Natural killer cell treated with Interleukin-12 subunit alpha and Interleukin-12 subunit beta and Interleukin-15 and Interleukin-18, amount 100 ng/mL, for 72 hours (primary cell): ENCODE measurements at places on chromosomes 5 and 9. TPM values are rescaled to one million over a fixed set of nuclear protein-coding genes. Genes with fewer than 3 reads are reported as not detected.

DNA sequence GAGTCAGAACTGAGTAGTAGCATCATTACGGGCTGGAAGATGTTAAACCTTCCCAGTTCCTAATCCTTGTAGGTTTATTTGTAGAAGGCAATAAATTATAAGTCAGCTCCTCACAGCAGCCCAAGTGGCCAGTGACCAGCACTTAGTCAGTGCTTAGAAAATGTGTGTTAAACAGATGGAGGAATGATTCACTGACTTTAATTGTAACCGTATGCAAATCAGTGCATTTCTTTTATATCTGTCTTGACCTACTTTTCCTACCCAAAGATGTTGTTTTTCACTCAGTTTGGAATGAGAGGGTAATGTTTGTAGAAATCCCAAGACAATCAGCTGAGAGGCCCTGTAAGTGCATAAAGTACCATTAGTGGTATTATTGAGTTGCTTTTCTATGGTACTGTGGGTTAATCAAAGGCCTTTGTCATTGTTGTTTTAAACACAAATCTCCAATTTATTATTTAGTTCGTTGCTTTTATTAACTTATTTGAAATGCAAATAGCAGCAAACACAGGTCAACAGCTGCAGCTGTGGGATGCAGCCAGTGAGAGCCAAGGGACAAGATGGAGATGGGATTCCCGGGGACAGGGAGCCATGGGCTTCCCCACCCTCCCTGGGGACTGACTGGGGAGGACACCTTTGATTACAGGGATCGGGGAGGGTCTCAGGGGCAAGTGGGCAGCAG is 49.8 kb downstream of the MAP1B start:
- DNase-seq, result no peak
- peaks cover 15% of the 10 kb centered on the region for H3K27me3 ChIP-seq
- no peak overlapping the region for H3K4me3 ChIP-seq
- H3K27ac ChIP-seq, result no peak overlapping the region
- H3K36me3 ChIP-seq, result no peaks in the 10 kb centered on the region
- H3K4me1 ChIP-seq, result no peaks in the 10 kb centered on the region

- no peak for DNase-seq
- no peaks in the 10 kb centered on the region for H3K4me1 ChIP-seq
- no peaks in the 10 kb centered on the region for H3K36me3 ChIP-seq
- H3K4me3 ChIP-seq, result no peak overlapping the region
- no peaks in the 10 kb centered on the region for H3K27me3 ChIP-seq
These were observed 267.6 kb downstream of the FAM170A start for GRCh38 chr5:119896826-119897536.

GRCh38 chr5:74266836-74267235 is 373.7 kb downstream of the ENC1 start:
- peaks cover 13% of the 10 kb centered on the region for H3K27me3 ChIP-seq
- H3K4me3 ChIP-seq, result no peak overlapping the region
- H3K4me1 ChIP-seq, result peaks cover 5% of the 10 kb centered on the region
- H3K27ac ChIP-seq, result no peak overlapping the region
- H3K36me3 ChIP-seq, result no peaks in the 10 kb centered on the region
- no peak for DNase-seq

The PDE6A gene
- not detected for total RNA-seq

The SCGB3A2 gene
- total RNA-seq, result not detected

GRCh38 chr9:74496819-74497747 is at the start of gene RORB:
RORB (plus strand) TSS chr9:74497335; CDS start chr9:74497977, 642 bp downstream.
- peaks cover 34% of the 10 kb centered on the region for H3K4me1 ChIP-seq
- DNase-seq, result peak; percentile 83
- peaks cover 40% of the 10 kb centered on the region for H3K27me3 ChIP-seq
- no peaks in the 10 kb centered on the region for H3K36me3 ChIP-seq
- H3K4me3 ChIP-seq, result peak within 1 kb of the TSS; percentile 96

The TMEFF1 gene
- total RNA-seq, result 0.33 TPM

The STK32A gene
- total RNA-seq, result not detected

The SLC34A3 gene
- total RNA-seq, result not detected

GRCh38 chr5:168796000-168796399 is 216.8 kb upstream of the PANK3 start:
- DNase-seq, result no peak
- H3K36me3 ChIP-seq, result no peaks in the 10 kb centered on the region
- H3K4me1 ChIP-seq, result peaks cover 20% of the 10 kb centered on the region
- no peak overlapping the region for H3K4me3 ChIP-seq
- no peaks in the 10 kb centered on the region for H3K27me3 ChIP-seq
- H3K27ac ChIP-seq, result no peak overlapping the region

GRCh38 chr5:60209146-60209840 is 315.8 kb upstream of the PDE4D start:
- no peak overlapping the region for H3K27ac ChIP-seq
- no peaks in the 10 kb centered on the region for H3K27me3 ChIP-seq
- H3K4me1 ChIP-seq, result no peaks in the 10 kb centered on the region
- no peaks in the 10 kb centered on the region for H3K36me3 ChIP-seq
- no peak for DNase-seq

The MYMK gene
- not detected for total RNA-seq

The C9 gene
- total RNA-seq, result not detected

DNA sequence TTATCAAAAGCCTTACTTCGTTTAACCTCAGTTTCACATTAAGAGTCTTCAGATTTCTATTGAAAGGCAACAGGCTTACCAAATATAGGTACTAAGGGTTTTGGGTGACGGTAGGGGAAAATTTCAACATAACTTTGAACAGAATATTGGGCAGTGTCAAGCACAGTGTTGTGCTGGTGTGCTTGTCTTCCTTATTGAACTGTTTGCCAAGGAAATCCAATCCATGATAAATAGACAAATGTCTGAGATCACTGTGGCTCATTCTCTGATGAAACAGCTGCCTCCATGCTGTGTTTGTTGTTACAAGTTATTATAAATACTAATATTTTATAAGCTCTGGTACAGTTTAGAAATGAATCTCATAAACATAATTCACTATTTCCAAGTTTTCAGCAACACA is 730.1 kb downstream of the NR2F1-AS1 start:
- no peak overlapping the region for H3K27ac ChIP-seq
- no peaks in the 10 kb centered on the region for H3K4me1 ChIP-seq
- no peaks in the 10 kb centered on the region for H3K36me3 ChIP-seq
- H3K4me3 ChIP-seq, result no peak overlapping the region
- H3K27me3 ChIP-seq, result no peaks in the 10 kb centered on the region

- H3K4me1 ChIP-seq, result no peaks in the 10 kb centered on the region
- no peaks in the 10 kb centered on the region for H3K36me3 ChIP-seq
- no peak overlapping the region for H3K27ac ChIP-seq
- no peak for DNase-seq
These were observed 29.4 kb upstream of the TMEM250 start for GRCh38 chr9:136147890-136148714.

GRCh38 chr5:149940077-149940574 is 4.5 kb downstream of the PDE6A start:
- H3K27me3 ChIP-seq, result peaks cover 14% of the 10 kb centered on the region
- no peaks in the 10 kb centered on the region for H3K36me3 ChIP-seq
- H3K4me3 ChIP-seq, result no peak overlapping the region
- no peak for DNase-seq
- no peak overlapping the region for H3K27ac ChIP-seq

The MPDZ gene
- not detected for total RNA-seq

DNA sequence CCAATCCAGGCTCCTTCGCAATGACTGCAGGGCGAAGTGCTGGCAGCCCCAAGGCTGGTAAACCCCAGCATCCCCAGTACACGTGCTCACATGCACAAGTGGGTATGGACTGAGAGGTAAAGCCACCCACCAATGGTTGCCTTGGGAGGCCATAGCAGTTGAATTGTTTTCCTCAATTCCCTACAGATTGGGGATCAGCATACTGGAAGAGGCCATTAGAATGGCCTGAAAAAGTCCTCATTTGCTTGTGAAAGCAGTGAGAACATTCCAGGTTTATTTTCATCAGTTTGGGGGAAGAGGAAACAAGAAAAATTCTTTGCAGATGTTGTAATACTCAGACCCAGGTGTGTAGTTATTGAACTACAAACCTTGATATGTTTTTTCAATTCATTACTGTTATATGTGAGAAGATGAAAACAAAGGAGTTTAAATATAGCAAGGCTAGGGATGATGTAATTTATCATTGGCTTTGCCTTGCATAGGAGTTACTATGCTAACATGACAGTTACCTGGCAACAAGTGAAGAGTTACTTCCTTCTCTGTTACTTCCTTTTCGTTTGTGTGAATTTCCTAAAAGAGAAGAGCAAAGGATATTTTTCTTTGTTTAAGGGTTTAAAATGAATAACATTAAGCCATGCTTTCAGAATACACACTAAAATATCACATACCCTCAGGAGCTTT is 36.4 kb downstream of the MTMR12 start:
- no peak for DNase-seq
- H3K36me3 ChIP-seq, result peaks cover 10% of the 10 kb centered on the region
- H3K27me3 ChIP-seq, result no peaks in the 10 kb centered on the region
- peaks cover 50% of the 10 kb centered on the region for H3K4me1 ChIP-seq

GRCh38 chr5:132225165-132226032 is 2.3 kb downstream of the P4HA2 start:
- H3K27ac ChIP-seq, result no peak overlapping the region

The SPATA9 gene
- total RNA-seq, result 1.4 TPM

DNA sequence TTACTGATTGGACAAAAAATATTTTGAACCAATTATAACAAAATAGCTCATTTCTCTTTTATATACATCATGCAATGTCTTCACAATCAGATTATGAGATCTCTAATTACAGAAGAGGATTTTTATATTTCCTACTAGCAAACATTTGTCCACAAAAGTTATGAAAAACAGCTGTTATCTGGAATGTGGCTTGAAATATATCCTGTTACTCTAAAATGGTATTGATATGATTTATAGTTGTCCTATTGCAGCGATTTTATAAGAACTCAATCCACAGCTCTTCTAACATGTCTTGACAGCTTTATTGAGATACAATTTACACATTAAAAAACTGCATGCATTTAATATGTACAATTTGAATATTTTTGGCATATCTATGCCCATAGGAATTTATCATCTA is 779.9 kb upstream of the ACO1 start:
- H3K4me1 ChIP-seq, result no peaks in the 10 kb centered on the region
- peaks cover 5% of the 10 kb centered on the region for H3K36me3 ChIP-seq
- no peak overlapping the region for H3K27ac ChIP-seq
- H3K27me3 ChIP-seq, result no peaks in the 10 kb centered on the region
- DNase-seq, result no peak

- H3K27ac ChIP-seq, result peak overlapping the region; percentile 97
- no peaks in the 10 kb centered on the region for H3K36me3 ChIP-seq
- no peaks in the 10 kb centered on the region for H3K27me3 ChIP-seq
- no peak for DNase-seq
- H3K4me1 ChIP-seq, result peaks cover 61% of the 10 kb centered on the region
These were observed 1.2 kb downstream of the DUSP1 start for GRCh38 chr5:172769616-172770373.

DNA sequence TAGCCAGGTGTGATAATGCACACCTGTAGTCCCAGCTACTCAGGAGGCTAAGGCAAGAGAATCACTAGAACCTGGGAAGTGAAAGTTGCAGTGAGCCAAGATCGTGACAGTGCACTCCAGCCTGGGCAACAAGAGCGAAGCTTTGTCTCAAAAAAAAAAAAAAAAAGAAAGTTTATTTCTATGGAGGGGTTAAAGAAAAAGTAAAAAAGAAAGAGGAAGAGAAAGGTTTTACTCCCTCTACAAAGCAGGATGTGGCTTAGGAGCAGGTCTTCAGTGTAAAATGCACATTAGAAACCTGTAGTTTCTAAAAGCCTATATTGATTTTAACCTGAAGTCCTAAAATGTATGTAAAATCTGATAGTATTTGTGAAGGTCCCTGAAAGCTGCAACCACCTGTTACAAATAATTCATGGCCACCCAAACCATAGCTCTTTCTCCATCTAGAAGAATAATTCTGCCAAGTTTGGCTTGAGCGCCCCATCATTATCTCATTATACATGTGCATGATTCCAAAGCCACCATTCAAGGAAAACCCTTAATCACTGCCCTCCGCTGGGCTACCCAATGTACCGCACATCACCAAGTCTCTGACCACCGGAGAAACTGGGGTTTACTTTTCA is 3.4 kb downstream of the FNBP1 start:
- H3K4me3 ChIP-seq, result peak overlapping the region; percentile 99
- H3K27ac ChIP-seq, result peak overlapping the region; percentile 93
- peaks cover 81% of the 10 kb centered on the region for H3K4me1 ChIP-seq
- DNase-seq, result no peak
- H3K36me3 ChIP-seq, result peaks cover 10% of the 10 kb centered on the region
- no peaks in the 10 kb centered on the region for H3K27me3 ChIP-seq

The DOLPP1 gene
- total RNA-seq, result 24.1 TPM

- H3K36me3 ChIP-seq, result no peaks in the 10 kb centered on the region
- peaks cover 31% of the 10 kb centered on the region for H3K27me3 ChIP-seq
- no peak overlapping the region for H3K27ac ChIP-seq
- H3K4me1 ChIP-seq, result no peaks in the 10 kb centered on the region
- DNase-seq, result no peak
These were observed 82.3 kb downstream of the RAI14 start for GRCh38 chr5:34738381-34738780.

GRCh38 chr5:63555874-63556273 is 406.4 kb downstream of the HTR1A start:
- H3K27me3 ChIP-seq, result no peaks in the 10 kb centered on the region
- no peaks in the 10 kb centered on the region for H3K36me3 ChIP-seq
- no peak overlapping the region for H3K4me3 ChIP-seq
- DNase-seq, result no peak

DNA sequence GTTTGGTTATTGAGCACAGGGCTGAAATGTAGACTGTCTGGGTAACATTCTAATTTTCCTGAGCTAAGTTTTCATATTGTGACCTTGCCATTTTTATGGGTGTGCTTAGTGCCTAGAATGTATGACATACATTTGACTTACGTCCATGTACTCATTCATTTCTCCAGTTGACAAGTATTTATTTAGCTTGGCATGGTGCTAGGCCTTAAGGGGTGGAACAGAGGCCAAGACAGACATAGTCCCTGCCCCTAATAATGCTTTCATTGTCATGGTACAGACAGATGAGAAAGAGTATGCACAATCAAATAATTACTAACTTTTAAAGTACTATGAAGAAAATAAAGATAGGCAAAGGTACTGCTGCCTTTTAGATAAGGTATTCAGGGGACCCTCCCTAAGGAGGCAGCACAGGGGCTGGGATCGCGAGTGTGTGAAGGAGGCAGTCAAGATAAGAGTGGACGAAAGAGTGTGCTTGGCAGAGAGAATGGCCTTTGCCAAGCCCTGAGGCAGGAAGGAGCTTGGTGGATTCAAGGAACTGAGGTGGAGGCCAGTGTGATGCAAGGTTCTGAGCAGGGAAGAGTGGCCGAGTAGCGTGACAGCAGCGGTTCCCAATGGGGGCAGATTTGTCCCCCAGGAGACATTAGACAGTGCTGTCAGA is 128.0 kb downstream of the PIP5K1B start:
- H3K27ac ChIP-seq, result no peak overlapping the region
- no peak overlapping the region for H3K4me3 ChIP-seq
- peaks cover 17% of the 10 kb centered on the region for H3K27me3 ChIP-seq
- H3K36me3 ChIP-seq, result no peaks in the 10 kb centered on the region
- no peaks in the 10 kb centered on the region for H3K4me1 ChIP-seq

GRCh38 chr9:69496846-69497450 is 171.9 kb downstream of the ENTREP1 start:
- no peak overlapping the region for H3K27ac ChIP-seq
- DNase-seq, result no peak
- no peak overlapping the region for H3K4me3 ChIP-seq
- H3K36me3 ChIP-seq, result no peaks in the 10 kb centered on the region
- H3K4me1 ChIP-seq, result no peaks in the 10 kb centered on the region

- H3K4me1 ChIP-seq, result no peaks in the 10 kb centered on the region
- no peak overlapping the region for H3K27ac ChIP-seq
- H3K4me3 ChIP-seq, result no peak overlapping the region
- no peak for DNase-seq
- no peaks in the 10 kb centered on the region for H3K36me3 ChIP-seq
- no peaks in the 10 kb centered on the region for H3K27me3 ChIP-seq
These were observed 22.5 kb downstream of the PITX1 start for GRCh38 chr5:135011355-135012032.
